Astrocyte (in vitro differentiated cells and primary cell): ENCODE measurements at places on chromosomes 11 and 22.

DNA sequence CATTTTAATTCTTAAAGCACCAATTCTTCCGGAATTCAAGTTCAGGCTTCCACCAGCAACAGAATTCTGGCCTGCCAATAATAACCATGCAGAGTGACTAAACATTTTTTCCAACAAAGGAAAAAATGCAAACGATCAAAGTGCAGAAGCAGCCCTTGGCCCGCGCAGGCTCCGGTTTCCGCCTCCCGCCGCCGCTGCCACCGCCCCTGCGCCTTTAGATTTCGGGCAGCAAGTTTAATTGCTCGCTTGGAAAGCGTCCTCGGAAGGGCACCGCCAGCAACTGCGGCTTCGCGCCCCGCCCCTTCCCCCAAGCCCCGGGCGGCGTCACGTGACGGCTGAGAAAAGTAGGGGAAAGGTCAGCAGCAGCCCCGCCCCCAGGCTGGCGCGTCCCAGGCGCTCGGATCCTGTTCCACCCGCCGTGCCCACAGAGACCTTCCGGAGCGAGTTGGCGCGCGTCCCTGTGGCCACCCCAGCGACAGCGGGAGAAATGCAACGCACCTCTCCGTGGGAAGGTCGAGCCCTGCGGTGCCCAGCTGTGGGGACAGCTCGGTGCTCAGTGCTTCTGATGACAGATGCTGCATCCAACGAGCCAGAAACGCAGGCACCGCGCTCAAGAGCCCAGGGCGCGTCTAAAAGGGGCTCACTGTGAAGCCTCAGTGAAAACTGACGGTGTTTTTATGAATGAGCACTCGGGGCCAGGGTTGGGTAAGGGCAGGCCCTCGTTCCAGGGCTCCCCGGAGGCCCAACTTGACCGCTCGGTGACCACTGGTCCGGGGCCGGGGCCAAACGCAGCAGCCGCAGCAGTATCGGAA is 2.5 kb downstream of the CPT1A start:
- DNase-seq = peak; percentile 79

DNA sequence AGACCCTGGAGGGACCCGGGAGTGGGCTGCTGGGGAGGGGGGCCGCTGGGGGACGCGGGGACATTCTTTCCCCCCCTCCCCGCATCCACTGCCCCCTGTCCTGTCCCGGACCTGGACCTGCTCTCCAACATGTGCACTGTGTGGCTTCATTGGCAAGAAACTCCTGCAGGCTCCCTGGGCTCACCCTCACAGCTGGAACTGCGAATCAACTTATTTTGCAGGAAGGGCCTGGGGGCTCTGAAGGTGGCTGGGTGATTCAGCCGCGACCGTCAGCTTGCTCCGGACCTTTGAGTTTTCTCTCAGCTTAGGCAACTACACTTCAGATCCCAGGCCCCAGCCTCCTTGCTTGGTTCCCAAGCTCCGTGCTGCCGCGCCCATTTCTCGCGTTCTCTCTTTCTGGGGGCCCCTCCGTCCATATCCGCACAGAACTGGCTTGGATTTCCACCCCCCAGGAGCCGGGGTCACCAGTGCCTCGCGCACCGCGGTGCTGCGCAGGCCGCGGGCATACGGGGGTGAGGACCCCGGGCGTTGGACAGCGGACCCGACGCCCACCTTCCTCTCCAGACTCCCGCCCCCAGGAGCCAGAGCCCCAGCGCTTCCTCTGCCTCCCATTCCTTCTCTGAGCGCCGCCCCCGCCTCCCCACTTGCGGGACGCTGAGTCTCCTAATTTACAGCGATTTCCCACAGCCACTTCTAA is 471 bp upstream of the AHNAK start:
- no peak for DNase-seq

- DNase-seq = peak; percentile 73
Observed at GRCh38 chr11:73463359-73463758, 87.2 kb downstream of the RELT start.

DNA sequence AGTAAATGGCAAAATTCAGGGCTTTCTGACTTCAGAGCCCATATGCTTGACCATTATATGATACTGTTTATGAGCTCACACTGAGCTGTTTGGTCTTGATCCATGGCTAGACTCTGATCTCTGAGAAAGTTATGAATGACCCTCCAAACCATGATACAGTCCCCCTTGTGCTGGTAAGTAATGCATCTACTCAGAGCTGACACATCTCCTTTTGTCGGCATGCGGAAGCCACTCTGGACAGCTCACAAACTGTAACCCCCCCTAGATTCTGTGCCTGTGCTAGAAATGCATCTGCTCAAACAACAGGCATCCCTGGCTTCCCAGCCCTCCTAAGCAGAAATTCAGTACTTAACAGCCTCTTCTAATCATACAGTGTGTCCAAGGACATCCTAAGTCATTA is 150.8 kb upstream of the RAG2 start:
- DNase-seq = no peak

DNA sequence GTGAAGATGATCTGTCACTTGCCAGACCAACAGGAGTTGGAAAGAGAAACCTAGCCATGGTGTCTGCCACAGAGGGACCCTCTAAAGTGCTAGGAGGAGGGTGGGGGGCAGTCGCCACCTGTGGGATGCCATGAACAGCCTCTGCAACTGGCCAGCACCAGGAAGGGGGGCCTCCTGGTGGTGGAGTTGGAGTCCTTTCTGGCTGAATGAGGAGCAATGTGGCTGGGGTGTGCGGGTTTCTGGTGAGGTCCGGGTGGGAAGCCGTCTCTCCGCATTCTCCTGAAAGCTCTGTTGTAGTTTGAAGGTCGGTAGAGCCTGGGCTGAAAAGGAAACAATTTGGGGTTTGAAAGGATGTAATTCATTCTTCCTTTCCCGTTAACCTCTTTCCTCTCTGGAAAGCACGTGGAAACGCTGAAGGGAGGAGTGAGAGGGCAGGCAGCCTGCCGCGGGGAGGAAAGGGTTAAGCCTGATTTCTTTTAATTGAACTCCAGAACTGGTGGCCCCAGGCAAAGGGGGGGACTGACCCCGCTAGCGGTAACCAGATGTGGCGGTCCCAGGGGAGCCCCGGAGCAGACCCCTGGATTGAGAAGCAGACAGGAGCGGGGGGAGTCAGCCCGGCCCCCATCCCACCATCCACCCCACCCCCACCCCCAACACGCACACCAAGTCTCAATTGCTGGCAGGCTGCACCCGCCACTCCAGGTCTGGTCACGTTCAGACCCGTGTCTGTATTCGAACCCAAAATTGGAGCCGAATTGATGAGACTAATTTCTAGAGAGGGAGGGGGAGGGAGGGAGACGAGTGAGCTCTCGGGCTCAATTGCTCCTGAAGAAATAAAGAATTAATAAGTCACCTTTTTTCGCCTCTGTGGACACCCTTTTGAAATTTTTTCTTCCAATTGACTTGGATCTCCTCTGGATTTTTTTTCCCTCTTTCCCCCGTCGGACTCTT is 1.8 kb upstream of the FLI1 start:
- no peak for DNase-seq

- no peak for DNase-seq
Observed at GRCh38 chr11:119664063-119664572, 64.9 kb downstream of the NECTIN1 start.

- no peak for DNase-seq
Observed at GRCh38 chr11:123304828-123305466, 109.9 kb upstream of the CLMP start.

GRCh38 chr11:76690736-76691135 is 20.2 kb upstream of the LRRC32 start:
- DNase-seq = no peak

- DNase-seq = peak; percentile 51
Observed at GRCh38 chr11:110490886-110491285, 61.1 kb downstream of the FDX1 start.

DNA sequence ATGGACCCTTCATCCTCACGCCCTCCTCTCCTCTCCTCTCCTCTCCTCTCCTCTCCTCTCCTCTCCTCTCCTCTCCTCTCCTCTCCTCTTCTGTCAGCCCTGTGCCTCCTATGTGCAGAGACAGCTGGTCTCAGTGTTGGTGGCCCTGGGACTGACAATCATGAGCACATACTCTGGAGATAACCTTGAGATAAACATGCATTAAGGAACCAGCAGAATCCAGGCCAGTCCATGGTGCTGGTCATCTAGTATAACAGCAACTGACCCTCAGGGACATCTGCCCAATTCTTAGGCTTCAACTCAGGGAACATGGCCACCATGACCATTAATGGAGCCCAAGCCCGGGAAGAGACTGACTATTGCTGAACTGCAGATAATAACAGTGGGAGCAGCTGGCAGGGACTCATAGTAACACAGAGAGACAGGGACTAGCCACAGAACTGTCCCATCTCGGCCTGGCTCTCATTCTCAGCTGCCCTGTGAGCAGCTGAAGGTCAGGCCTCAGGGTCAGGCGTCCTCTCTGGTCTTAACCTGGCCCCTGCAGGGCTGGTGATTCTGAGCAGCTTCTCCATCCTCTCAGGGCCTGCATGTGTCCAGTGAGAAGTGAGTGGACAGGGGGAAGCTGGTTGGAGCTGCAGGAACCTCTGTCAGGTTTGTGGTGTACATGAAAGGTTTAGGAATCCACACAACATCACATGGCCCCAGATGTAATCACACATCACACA is 45.4 kb downstream of the GGTLC2 start:
- no peak for DNase-seq

DNA sequence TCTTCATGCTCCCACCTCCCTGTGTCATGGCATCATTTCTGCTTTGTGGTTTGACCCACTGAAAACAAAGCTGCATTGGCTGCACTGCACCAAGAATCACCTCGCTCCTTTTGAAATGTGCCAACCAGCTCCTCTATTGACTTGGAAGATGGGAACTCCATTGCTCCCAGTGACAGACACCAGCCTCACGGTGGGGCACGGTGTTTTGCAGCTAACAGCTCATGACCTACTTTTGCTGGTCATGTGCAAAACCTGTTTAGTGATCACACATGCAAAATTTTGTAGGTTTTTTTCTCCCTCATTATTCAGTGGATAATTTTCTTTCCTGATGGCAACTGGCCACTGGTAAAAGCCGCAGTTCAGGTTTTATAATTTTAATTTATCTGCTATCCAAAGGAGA is 36.8 kb downstream of the ARFGAP2 start:
- no peak for DNase-seq

DNA sequence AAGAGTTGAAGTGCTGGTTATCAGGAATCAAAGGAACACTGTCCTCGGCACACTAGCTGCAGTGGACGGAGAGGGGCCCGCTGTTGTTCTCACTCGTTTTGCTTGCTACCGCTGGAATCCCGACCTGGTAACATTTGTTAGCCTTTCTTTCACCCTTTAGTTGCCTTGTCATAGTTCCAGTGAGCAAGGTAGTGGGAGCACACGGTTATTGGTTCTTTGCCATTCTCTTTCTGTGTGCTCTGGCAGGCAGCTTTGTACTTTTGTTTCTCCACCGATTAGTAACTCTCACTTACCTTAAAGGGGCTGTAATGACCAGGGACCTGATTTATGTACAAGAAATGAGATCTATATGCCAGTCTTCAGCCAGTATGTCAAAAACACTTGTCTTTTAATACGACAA is 1.8 kb downstream of the DEPDC7 start:
- no peak for DNase-seq

DNA sequence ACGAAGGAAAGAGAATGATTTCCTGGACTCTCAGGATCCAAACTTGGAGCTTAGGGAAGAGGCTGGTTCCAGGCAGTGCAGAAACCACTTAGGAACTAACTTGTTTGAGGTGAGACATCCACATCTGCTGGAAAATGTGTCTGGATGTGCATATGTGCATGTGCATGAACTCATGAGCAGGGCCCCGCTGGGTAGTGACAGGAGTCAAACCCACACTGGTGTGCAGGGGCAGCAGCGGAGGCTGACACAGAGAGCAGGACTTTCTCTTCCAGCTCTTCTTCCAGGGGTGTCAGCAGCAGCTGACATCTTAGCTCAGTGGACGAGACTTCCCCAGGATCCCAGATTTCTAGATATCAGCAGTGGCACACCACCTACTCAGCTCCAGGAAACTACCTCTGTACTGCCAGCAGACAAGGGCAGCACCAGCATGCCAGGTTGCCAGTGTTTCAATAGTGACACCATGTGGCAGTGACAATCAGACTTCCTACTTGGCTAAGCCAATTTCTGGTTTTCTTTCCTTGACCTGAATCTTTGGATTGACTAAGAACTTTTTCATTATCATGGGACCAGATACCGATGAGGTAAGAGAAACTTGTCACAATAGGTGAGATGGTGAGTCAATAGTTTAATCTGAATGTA is 227.5 kb upstream of the ZC3H12C start:
- no peak for DNase-seq

DNA sequence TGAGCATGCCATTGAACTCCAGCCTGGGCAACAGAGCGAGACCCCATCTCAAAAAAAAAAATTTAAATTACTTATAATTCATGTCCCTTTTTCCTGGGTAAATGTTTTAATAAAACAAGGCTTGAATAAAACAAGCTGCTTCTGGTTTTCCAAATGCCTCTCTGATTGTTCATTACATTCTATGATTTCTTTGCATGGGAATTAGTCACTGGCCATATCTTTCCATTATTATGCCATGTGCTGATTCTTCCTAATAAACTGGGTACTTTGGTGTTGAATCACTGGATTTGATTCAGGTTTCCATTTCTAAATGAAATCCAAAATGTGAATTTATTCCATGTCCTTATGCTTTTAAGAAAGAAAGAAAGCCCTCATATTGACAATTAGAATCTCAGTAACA is 42.6 kb downstream of the ZNF215 start:
- DNase-seq = peak; percentile 40

- DNase-seq = no peak
Observed at GRCh38 chr11:119889728-119890280, 160.8 kb upstream of the NECTIN1 start.

GRCh38 chr11:12695873-12696272 is 21.7 kb downstream of the TEAD1 start:
- DNase-seq = no peak

- DNase-seq = no peak
Observed at GRCh38 chr11:134753771-134754520, 341.9 kb upstream of the B3GAT1 start.

GRCh38 chr22:44429941-44430587 is 68.0 kb downstream of the RTL6 start:
- no peak for DNase-seq

- no peak for DNase-seq
Observed at GRCh38 chr11:80343436-80343835, 902.6 kb upstream of the TENM4 start.

DNA sequence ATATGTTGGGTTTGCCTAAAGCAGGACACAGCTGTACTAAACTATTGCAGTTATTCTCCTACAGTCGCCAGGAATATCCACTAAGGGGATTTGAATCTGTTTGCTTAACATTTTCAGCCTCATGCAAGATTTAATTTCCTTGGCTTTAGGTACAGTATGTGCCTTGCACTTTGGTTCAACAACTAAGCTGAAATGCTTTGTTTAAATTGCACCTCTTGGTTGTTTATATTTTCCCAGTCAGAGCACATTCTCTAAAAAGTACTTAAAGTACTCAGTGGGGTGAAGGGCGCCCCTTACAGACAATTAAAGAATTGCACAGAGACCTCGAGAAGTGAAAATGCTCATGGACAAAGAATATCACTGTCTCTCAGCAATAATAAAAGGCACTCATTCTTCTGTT is 107.8 kb upstream of the MTNR1B start:
- DNase-seq = no peak

DNA sequence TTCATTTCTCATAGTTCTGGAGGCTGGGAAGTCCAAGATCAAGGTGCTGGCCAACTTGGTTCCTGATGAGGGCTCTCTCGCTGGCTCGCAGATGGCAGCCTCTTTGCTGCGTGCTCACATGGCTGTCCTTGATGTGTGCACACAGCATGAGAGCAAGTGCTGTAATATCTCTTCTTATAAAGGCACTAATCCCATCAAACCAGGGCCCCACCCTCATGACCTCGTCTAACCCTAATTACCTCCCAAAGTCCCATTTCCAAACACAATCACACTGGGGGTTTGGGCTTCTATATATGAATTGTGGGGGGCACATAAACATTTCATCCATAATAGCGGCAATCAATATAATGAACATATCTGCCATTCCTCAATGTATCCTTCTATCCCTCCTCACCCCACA is 1062.1 kb downstream of the BRD1 start:
- no peak for DNase-seq
